ENCODE measurements at places on chromosomes 12 and 14.

GRCh38 chr14:32055175-32055574 is 21.9 kb upstream of the ARHGAP5 start:
- no peak for DNase-seq

- DNase-seq, result peak; percentile 11
These were observed 28.4 kb downstream of the AREL1 start for GRCh38 chr14:74684434-74684833.

GRCh38 chr12:110088936-110089335 is 35.2 kb upstream of the IFT81 start:
- DNase-seq, result no peak

DNA sequence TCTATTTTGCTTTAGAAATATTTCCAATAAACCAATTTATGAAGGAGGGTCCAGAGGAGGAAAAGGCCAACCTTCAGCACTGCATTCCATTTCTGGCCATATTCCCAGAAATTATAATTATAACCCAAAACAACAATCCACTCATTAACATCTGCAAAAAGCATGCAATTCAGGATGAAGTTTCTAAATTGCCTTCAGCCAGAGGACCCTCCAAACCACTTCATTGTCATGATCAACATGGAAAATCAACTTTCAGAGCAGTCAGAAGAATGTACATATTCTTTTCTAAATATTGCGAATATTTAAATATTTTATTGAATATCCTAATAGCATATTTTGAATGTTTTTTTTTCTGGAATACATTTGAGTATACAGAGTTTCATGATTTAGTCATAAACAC is 332.6 kb upstream of the TMEM132C start:
- DNase-seq, result no peak

GRCh38 chr12:11705010-11705409 is 55.5 kb downstream of the ETV6 start:
- DNase-seq, result no peak

DNA sequence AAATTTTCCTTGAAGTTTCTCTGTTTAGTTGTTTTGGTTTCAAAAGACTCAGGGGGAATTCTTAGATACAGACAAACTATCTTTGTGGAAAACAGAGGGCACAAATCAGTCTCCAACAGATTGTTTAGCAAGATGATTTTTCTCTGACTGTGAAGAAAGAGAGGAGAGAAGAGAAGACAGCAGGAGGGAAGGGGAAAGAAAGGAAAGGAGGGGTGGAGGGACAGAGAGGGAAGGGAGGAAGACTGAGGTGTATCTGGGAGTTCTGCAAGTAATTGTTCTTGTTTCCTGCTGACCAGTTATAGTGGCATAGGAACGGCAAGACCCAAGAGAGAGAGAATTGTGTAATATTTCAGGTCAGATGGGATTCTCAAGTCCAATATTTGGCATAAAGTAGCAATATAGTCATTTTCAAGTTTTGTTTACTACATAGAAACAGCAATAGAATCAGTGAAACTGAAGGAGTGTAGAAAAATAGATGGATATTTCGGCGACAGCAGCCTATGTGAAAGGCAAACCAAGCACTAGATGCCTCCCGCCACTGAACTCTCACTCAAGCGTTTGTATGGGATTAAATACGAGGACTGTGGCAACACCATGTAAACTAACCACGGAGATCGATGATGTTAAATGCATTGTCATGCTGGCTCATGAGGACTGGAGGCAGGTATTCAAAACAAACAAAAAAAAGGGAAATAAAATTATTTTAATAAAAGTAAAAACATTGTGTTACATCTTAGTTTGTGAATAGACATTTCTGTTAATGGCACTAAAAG is 342.5 kb downstream of the SLC16A7 start:
- DNase-seq, result no peak

GRCh38 chr14:54676812-54677708 is 110.1 kb downstream of the SAMD4A start:
- no peak for DNase-seq

DNA sequence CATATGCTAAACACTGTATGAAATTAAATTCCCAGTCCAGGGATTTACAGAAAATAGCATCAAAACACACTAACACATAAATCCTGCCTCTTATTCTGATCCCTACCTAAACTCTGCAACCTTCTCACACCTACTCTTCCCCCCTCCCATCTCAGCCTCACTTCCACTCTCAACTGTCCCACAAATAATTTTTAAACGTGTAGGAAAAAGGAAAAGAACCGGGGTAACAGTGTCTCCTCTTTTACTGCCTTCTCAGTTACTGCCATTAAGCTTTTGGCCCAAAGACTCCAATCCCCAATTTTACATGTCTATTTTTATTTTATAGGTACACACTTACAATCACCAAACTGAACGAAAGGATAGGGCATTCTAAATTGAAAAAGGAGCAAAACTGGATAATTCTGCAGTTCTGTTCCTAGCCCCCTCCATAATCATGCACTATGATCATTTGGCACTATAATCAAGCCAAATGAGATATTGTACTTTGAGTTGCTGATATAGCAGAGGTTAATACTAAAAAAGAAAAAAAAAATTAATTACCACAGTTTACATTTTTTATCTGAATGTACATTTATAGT is 2.9 kb downstream of the DUSP16 start:
- no peak for DNase-seq

- DNase-seq, result no peak
These were observed 14.5 kb upstream of the PHC1 start for GRCh38 chr12:8899830-8900229.

GRCh38 chr12:46358325-46358700 is 14.3 kb downstream of the SLC38A2 start:
- DNase-seq, result no peak

- DNase-seq, result no peak
These were observed 207.5 kb downstream of the ETV6 start for GRCh38 chr12:11856971-11857370.

- no peak for DNase-seq
These were observed 128.9 kb upstream of the CCND2 start for GRCh38 chr12:4144676-4145075.

DNA sequence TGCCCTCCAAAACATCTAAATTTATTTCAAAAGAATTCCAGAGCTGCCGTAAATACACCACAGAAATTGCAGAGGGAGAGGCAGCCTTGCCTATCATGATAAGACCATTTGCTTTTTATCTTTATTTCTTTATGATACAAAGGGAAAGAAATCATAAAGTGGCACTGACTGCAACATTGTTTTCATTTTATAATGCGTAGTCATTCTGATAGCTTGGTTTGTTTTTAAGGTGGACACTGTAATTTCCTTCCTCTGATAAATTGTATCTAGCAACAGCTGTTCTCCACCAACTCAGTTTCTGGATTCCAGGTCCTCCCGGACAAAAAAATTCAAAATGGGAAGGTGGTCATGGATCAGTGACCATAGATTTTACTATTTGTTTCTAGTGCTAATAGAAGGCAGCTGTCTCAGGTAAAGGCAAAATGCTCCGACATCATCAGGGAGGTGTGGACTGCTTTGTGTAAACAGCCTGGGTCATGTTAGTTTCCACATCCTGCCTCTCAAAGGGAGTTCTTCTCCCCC is 623 bp upstream of the TSPAN8 start:
- no peak for DNase-seq

GRCh38 chr12:111446631-111447570 is 41.2 kb downstream of the SH2B3 start:
- no peak for DNase-seq

DNA sequence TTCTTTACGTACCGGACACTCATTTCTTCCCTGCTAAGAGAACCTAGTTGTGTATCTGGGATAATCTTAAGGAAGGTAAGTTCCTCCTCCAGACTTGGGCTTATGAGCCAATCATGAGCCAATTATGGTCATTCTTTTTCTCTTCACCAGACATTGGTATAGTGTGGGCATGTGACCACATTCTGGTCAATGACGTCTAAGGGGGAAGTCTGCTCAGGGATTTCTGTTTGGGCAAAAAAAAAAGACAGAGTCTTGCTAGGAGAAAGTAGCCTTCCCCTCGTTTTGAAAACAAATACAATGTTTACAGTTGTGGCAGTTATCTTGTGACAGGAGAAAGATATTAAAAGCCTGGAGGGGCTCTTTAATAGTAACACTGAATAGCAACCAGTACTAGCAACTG is 20.1 kb upstream of the PLXNC1 start:
- no peak for DNase-seq

DNA sequence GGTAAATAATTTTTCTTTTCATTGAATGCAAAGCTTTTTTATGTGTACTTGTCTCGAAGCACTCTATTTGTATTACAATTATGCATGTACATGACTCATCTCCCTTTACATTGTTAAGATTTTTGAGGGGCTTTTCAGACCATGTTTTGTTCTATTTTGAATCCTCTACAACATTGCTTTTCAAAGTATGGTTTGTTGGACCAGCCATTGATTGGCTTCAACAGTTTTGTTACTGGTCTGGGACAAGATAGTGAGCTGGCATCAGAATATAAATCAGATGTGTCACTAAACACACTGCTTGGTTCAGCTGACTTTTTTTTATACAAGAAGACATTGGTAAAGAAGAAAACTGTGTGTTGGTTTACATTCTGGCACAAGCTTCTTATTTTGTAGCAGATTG is 122.3 kb downstream of the MON2 start:
- no peak for DNase-seq

DNA sequence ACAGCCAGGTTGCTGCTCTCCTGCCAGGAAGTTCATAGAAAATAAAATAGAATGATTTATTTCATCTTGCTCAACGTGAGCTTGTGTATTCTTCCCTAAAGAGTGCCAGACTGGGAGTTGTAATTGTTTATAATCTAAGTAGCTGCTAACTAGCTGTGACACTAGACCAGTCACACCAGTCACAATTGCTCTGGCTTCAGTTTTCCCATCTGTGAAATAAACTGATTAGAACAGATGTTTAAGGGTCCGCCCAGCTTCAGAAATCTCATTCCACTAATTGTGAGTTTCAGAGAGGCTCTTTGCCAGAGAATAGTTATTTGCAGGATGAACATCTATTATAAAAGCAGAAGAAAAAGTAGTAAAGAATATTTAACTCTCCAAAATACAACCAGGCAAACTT is 55.6 kb upstream of the ZDHHC17 start:
- DNase-seq, result no peak

GRCh38 chr12:76018111-76018510 is 13.5 kb downstream of the PHLDA1 start:
- no peak for DNase-seq

DNA sequence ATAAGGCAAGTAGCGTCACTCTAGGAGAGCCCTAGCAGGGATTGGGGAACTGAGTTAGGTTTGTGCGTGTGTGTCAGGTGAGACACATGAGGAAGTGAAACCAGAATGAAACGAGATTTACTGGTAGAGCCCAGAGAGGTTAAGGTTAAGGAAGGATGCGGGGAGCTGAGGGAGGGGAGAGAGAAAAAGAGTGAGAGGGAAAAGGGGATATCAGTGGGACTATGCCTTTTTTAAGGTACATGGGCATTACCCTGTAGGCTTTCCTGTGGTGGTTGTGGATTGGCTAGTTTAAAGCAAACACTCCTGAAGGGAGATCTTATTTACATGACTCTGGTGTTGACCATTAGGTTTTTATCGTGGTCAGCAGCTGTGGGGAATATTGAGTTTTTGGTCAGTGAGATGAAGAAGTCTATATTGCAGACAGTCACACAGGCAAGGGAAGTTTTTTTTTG is 13.9 kb downstream of the ZDHHC17 start:
- no peak for DNase-seq

DNA sequence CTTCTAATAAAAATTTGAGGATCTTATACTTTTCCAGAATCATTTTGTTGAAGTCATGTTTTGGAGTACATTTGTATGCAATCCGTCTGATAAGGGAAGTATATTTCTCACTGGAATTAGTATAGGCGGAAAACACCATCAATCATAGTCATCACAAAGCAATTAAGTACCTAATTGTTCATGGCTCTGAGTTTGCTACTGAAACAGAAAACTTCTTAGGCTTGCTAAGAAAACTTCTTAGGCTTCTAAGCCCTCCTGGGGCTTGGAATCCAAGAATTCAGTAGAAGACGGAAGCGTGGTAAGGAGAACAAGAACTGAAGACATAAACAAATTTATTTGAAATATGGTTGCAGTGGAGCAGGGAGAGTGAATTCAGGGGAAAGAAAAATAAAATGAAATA is 636.3 kb downstream of the DIO2 start:
- DNase-seq, result no peak

GRCh38 chr12:54981796-54982195 is 2.8 kb downstream of the TESPA1 start:
- DNase-seq, result no peak

DNA sequence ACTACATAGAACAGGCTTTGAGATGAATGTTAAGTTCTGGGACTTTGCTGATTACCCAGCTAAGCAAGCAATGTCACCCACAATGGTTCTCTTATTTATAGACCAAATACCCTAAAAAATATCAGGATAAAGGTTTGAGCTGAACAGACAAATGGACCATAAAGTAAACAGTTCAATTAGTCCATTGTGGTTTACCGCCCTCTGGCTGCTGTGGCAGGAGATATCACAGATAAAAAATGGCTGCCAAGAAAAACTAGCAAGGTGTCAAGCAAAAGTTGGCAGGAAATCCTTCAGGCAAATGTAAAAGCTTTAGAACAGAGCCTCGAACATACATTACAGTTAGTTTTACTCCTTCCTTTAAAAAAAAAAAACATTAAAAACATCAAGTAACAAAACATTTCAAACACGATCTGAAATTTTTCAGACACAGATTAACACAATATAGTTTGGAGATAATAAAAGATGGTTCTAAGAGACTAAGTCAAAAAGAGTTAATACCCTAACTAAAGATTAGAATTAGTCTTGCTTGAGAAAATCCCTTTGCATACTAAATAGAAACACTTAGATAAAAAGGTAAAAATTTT is 41.3 kb downstream of the MED13L start:
- DNase-seq, result no peak

GRCh38 chr12:28909291-28909690 is 239.8 kb upstream of the FAR2 start:
- no peak for DNase-seq

GRCh38 chr12:26564391-26564790 is 268.6 kb downstream of the ITPR2 start:
- no peak for DNase-seq
